ENCODE measurements at places on chromosomes 3 and 15. TPM values are rescaled to one million over a fixed set of nuclear protein-coding genes. Genes with fewer than 3 reads are reported as not detected.

DNA sequence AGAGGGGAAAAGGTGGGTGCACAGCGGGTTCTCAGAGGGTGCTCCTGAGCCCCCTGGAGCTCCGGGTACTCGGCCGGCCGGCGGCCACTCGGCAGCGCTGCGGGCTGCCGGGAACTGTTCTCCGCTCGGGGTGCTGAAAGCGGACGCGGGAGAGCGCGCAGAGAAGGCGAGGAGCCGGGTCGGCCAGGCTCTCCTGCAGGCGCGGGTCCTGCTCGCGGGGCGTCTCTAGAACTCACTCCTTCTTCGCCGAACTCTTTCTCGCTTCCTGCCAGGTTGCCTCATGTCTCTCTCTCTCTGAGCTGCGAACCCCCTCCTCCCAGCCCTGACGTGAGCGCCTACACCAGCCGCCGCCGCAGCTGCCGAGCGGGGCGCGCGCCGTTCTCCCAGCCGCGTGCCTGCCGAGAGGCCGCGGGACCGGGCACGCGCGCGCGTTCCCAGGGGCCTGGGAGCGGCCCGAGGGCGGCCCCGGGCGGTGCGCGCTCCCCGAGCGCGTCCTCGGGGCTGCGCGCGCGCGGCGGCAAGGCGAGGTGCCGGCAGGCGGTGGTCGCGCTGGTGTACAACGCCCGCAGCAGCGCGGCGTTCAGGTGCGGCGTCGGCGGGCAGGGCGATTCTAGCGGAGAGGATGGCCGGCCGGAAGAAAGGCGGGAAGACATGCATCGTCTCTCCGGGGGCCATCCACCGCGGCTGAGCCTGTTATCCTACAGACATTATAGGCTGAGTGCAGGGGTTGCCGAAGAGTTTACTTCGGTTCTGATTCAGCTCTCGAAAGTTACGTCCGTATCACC, at the start of gene PEX5L:
PEX5L (minus strand) TSS at position 267 of the 785 bp plus-strand sequence. CDS start 338 bp downstream, outside the sequence.
- H3K4me1 ChIP-seq = no peaks in the 10 kb centered on the region

DNA sequence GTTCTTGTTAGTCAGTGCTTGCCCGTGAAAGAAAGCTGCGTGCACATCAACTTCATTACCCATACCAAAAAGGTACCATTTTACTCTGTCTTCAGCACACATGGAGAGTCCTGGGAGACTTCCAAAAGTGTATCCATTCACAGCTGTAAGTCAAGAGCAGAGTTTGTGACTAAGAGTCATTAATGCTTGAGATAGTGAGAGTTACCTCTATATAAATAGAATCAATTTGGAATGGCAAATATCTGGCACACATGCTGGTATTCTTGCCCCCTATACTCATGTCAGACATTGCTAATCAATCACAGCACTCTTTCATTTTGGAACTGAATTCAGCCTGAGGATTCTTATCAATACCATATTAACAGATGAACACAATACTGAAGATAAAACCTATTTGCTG, 14.2 kb downstream of the CP start:
- H3K4me1 ChIP-seq = no peaks in the 10 kb centered on the region
- no peak overlapping the region for H3K4me3 ChIP-seq
- no peaks in the 10 kb centered on the region for H3K27me3 ChIP-seq
- no peak overlapping the region for H3K27ac ChIP-seq
- H3K36me3 ChIP-seq = no peaks in the 10 kb centered on the region

GRCh38 chr3:15161133-15161532, 44.9 kb upstream of the CAPN7 start:
- H3K36me3 ChIP-seq = no peaks in the 10 kb centered on the region
- H3K27ac ChIP-seq = no peak overlapping the region
- DNase-seq = no peak
- H3K4me3 ChIP-seq = no peak overlapping the region
- H3K4me1 ChIP-seq = no peaks in the 10 kb centered on the region
- H3K27me3 ChIP-seq = peaks cover 10% of the 10 kb centered on the region

FRMD5 gene
- not detected for total RNA-seq

GRCh38 chr3:184636741-184637316, 75.0 kb downstream of the MAGEF1 start:
- H3K4me3 ChIP-seq = no peak overlapping the region
- peaks cover 17% of the 10 kb centered on the region for H3K4me1 ChIP-seq
- DNase-seq = no peak
- no peaks in the 10 kb centered on the region for H3K27me3 ChIP-seq
- no peak overlapping the region for H3K27ac ChIP-seq

GRCh38 chr3:42704136-42704841, 1.7 kb upstream of the HHATL start:
- no peaks in the 10 kb centered on the region for H3K36me3 ChIP-seq
- no peaks in the 10 kb centered on the region for H3K27me3 ChIP-seq
- no peak overlapping the region for H3K27ac ChIP-seq

GRCh38 chr15:57143511-57144078, 225.2 kb downstream of the TCF12 start:
- H3K27me3 ChIP-seq = no peaks in the 10 kb centered on the region
- H3K36me3 ChIP-seq = no peaks in the 10 kb centered on the region
- H3K4me3 ChIP-seq = no peak overlapping the region
- H3K27ac ChIP-seq = no peak overlapping the region
- no peak for DNase-seq
- peaks cover 21% of the 10 kb centered on the region for H3K4me1 ChIP-seq

TMC3 gene
- not detected for total RNA-seq

- H3K4me1 ChIP-seq = peaks cover 3% of the 10 kb centered on the region
- H3K27ac ChIP-seq = no peak overlapping the region
- DNase-seq = no peak
- H3K27me3 ChIP-seq = no peaks in the 10 kb centered on the region
- H3K4me3 ChIP-seq = no peak overlapping the region
Measured at GRCh38 chr3:178454726-178455125, 81.5 kb upstream of the KCNMB2 start.

GRCh38 chr3:169083163-169083562, 580.3 kb downstream of the MECOM start:
- H3K4me3 ChIP-seq = no peak overlapping the region
- H3K36me3 ChIP-seq = no peaks in the 10 kb centered on the region
- peaks cover 21% of the 10 kb centered on the region for H3K4me1 ChIP-seq
- H3K27ac ChIP-seq = no peak overlapping the region
- no peaks in the 10 kb centered on the region for H3K27me3 ChIP-seq

RHCG gene
- 24.2 TPM for total RNA-seq

- H3K27ac ChIP-seq = no peak overlapping the region
- H3K36me3 ChIP-seq = peaks cover 57% of the 10 kb centered on the region
- H3K27me3 ChIP-seq = no peaks in the 10 kb centered on the region
- H3K4me3 ChIP-seq = no peak overlapping the region
Measured at GRCh38 chr3:5217824-5218595, 30.5 kb downstream of the EDEM1 start.

IL5RA gene
- total RNA-seq = 0.16 TPM

- DNase-seq = no peak
- H3K4me1 ChIP-seq = peaks cover 14% of the 10 kb centered on the region
- peaks cover 17% of the 10 kb centered on the region for H3K36me3 ChIP-seq
- no peak overlapping the region for H3K4me3 ChIP-seq
Measured at GRCh38 chr15:75921732-75922703, 18.3 kb downstream of the FBXO22 start.

- H3K27ac ChIP-seq = peak overlapping the region; percentile 92
- no peaks in the 10 kb centered on the region for H3K27me3 ChIP-seq
- peak overlapping the region; percentile 16 for H3K4me3 ChIP-seq
- H3K36me3 ChIP-seq = peaks cover 11% of the 10 kb centered on the region
Measured at GRCh38 chr15:73982222-73982962, 9.7 kb downstream of the STOML1 start.

DNA sequence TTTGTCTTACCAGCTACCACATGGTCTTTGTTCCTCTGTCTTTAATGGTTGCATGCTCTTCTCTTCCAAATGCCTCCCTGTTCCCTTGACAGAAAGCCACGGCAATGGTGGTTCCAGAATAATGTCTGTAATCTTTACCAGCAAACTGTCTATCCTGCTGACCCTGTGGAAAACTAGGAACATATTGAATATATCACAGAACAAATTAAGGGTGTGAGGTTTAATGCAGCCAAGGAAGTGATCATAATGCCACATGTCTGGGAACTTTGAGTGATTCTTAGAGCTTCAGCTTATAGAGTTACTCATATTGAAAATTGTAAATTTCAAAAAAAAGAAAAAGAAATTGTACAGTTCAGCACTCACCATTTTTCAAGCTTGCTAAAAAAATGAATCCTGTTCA, 282.9 kb upstream of the RARB start:
- no peak for DNase-seq
- H3K36me3 ChIP-seq = no peaks in the 10 kb centered on the region
- H3K4me3 ChIP-seq = no peak overlapping the region

GRCh38 chr3:41652931-41653330, 309.0 kb downstream of the ULK4 start:
- H3K4me3 ChIP-seq = no peak overlapping the region
- H3K27me3 ChIP-seq = no peaks in the 10 kb centered on the region
- no peak for DNase-seq
- no peaks in the 10 kb centered on the region for H3K4me1 ChIP-seq
- H3K27ac ChIP-seq = no peak overlapping the region

DNA sequence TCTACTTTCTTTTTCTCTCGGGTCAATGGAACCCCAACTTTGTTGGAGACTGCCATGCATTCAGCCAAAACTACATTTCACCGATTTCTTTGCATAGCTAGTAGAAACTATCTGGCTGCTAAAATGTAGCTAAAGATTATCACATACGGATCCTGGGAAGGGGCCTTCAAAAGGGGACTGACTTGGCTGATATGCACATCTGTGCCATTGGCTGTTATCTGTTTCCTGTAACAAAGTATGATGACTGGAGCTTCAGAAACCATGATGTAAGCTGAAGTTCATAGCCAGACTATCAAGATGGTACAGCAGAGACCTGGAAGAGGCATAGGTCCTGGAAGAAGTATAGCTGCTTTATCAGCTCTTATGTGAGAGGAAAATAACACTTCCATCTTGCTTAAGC, 179.1 kb downstream of the NSUN3 start:
- no peak overlapping the region for H3K4me3 ChIP-seq
- H3K36me3 ChIP-seq = no peaks in the 10 kb centered on the region
- DNase-seq = no peak
- no peak overlapping the region for H3K27ac ChIP-seq
- peaks cover 9% of the 10 kb centered on the region for H3K4me1 ChIP-seq

DNA sequence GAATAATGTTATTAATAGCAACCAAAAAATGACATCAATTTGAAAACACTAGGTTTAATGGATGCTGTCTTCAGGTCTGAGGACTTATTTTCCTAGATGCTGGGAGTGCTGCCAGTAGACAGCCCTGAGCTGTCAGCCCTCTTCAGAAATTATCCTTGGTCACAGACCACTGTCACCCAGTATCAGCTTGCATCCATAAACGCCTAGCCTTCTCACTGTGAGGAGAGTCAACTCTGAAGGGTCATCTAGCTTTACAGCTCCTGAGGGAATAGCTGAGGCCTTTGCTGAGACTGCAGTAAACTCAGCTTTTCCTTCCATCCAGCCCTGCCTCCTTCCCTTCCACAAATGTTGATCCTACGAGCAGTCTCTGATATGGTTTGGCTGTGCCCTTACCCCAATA, 19.4 kb upstream of the MNS1 start:
- H3K36me3 ChIP-seq = no peaks in the 10 kb centered on the region
- no peak overlapping the region for H3K27ac ChIP-seq

STRIT1 gene
- not detected for total RNA-seq

All from suprapubic skin (tissue), 4 donors.